ENCODE measurements at places on chromosomes 6 and 20. TPM values are rescaled to one million over a fixed set of nuclear protein-coding genes. Genes with fewer than 3 reads are reported as not detected.

TCF15 gene
- total RNA-seq = not detected

OR12D3 gene
- not detected for total RNA-seq

ROS1 gene
- 0.10 TPM for total RNA-seq

TNXB gene
- total RNA-seq = 1.8 TPM

MPC1 gene
- total RNA-seq = 7.0 TPM

ZNF337 gene
- total RNA-seq = 9.1 TPM

DHX16 gene
- total RNA-seq = 44.5 TPM

KCNK5 gene
- total RNA-seq = 0.77 TPM

SEL1L2 gene
- total RNA-seq = not detected

RSPO3 gene
- total RNA-seq = not detected

SDC4 gene
- 93.3 TPM for total RNA-seq

C6orf58 gene
- not detected for total RNA-seq

TSPO2 gene
- total RNA-seq = not detected

WFDC5 gene
- not detected for total RNA-seq

NMBR gene
- not detected for total RNA-seq

GSTA4 gene
- total RNA-seq = 3.9 TPM

NRN1 gene
- total RNA-seq = 0.18 TPM

MYCT1 gene
- total RNA-seq = not detected

ASF1A gene
- total RNA-seq = 28.5 TPM

SLC35B3 gene
- 16.7 TPM for total RNA-seq

SIRPG gene
- total RNA-seq = not detected

GFRAL gene
- total RNA-seq = not detected

RANBP9 gene
- 44.5 TPM for total RNA-seq

AGER gene
- 3.7 TPM for total RNA-seq

LY6G5C gene
- 0.62 TPM for total RNA-seq

CGA gene
- total RNA-seq = not detected

SAPCD1 gene
- 6.3 TPM for total RNA-seq

MYL9 gene
- 107 TPM for total RNA-seq

CHD6 gene
- 21.3 TPM for total RNA-seq
